NCI-H82 (cell line): ENCODE measurements at places on chromosomes 2 and 18.

GRCh38 chr2:160039166-160039903 lies 23.1 kb downstream of the PLA2R1 start:
- no peak for DNase-seq

DNA sequence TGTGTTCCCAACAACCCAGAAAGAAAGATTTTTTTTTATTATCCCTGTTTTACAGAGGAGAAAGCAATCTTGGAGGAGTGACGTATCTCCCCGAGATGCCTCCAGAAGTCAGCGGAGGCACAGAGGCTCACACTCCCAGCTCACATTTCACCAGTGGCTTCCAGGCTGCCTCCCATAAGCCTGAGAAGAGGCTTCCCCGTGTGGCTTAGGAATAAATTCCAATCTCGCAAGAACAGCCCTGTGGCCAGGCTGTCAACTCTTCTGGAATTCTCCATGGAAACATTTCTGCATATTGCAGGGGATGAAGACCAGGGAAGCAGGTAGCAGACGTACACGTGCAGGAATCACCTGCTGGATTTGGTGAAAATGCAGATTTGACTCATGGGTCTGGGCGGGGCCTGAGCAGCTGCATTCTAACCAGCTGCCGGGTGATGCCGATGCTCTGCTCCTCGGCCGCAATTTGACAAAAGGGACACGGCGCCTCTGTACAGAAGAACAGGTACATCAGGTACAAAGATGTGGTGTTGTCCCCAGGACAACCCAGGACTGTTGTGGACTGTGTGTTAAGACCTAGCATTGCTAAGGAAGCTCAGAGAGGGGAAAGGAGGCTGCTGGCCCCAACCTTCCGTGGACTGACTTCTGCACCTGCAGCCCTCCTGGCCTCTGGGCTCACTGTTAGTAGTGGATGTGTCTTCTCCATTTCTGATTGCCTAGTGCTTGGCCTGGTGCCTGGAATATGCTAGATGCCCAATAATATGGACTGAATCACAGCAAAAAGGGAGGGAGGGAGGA lies 114.2 kb upstream of the ID2 start:
- DNase-seq = no peak

- DNase-seq = no peak
These were observed 45.6 kb downstream of the PDE1A start for GRCh38 chr2:182381225-182381624.

- no peak for DNase-seq
These were observed 42.0 kb upstream of the UBE2E3 start for GRCh38 chr2:180938451-180938850.

DNA sequence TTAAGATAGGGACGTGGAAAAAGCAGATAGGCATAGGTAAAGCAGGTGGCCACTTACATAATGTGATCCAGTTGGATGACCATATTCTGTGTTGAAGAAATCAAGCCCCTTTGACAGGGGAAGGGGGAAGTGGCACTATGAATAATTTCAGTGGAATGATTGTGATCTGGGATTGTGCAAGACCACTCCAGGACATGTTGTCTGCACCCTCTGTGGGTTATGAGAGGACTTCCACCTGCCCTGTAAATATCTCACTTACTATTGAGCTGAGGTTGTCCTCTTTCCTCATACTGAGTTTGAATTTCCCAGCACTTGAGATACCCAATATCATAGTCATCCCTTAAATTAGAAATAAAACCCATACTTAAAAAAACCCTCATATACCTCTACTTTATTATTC lies 220.7 kb downstream of the IRS1 start:
- DNase-seq = no peak
